ENCODE measurements at places on chromosomes 11 and 22.

DNA sequence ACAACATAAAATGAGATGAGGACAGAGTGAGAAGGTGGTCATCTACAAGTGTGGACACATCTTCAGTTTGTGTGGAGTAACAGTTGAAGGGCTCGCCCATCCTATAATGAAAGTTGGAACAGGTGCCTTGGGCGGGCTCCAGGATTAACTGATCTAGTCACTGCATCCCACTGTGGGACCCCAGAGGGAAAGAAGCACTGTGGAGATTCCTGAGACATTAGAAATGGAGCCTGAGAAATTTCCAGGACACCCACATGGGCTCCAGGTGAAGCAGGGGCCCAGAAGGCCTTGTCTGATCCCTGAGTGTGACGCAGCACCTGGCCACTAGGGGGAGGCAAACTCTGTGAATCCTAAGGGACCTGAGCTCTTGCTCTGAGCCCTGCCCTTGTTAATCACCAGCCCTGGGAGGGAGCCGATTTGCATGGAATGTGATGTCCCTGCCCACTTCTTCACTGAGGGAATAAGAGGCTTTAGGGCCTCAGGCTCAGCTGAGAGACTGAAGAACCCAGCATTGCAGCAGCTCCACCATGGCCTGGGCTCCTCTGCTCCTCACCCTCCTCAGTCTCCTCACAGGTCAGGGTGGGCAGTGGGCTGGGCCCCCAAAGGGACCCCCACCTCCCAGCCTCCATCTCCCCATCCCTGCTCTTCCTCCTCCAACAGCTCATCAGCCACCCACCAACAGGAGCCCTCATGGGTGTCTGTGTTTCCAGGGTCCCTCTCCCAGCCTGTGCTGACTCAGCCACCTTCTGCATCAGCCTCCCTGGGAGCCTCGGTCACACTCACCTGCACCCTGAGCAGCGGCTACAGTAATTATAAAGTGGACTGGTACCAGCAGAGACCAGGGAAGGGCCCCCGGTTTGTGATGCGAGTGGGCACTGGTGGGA, 98.4 kb downstream of the VPREB1 start:
- DNase-seq: peak; percentile 78
- peaks cover 2% of the 10 kb centered on the region for H3K27me3 ChIP-seq
- H3K4me3 ChIP-seq: no peak overlapping the region
- H3K36me3 ChIP-seq: no peaks in the 10 kb centered on the region

- no peak for DNase-seq
- no peak overlapping the region for H3K27ac ChIP-seq
- no peaks in the 10 kb centered on the region for H3K36me3 ChIP-seq
- no peaks in the 10 kb centered on the region for H3K27me3 ChIP-seq
- no peaks in the 10 kb centered on the region for H3K4me1 ChIP-seq
Measured at GRCh38 chr11:84419616-84420015, 1133.4 kb upstream of the CCDC90B start.

DNA sequence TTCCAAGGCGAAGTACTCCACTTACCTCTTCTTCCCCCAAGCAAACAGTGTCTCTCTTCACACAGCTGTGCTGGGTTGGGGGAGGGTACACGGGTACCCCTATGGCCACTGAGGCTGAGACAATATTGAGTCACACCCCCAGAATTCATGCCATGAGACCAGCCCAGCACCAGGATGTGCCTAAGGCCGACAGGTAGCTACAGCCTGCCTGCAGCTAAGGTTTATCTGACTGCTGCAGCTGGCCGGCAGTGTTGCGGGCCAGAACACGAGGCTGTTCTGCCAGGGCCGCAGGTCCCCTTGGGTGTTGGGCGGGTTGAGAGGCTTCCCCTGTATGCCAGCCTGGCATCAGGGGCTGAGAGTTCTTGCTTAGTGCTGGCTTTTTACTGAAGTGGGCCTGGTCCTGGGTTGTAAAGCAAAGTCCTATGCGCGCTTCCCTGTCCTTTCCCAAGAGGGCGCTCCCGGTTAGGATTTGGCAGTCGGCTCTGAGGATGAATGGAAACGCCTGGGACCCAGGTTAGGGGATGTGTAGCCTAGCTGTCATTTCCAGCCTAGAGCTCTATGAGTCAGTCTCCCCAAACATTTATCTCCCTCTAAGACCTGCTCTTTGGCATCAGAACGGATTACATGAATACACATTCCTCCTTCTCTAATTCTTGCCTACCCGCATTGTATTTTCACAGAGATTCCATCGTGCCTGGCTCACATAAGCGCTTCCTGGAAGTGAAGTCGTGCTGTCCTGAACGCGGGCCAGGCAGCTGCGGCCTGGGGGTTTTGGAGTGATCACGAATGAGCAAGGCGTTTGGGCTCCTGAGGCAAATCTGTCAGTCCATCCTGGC, 7.1 kb downstream of the USP18 start:
- peaks cover 10% of the 10 kb centered on the region for H3K4me1 ChIP-seq
- H3K27me3 ChIP-seq: no peaks in the 10 kb centered on the region
- H3K4me3 ChIP-seq: no peak overlapping the region
- no peak overlapping the region for H3K27ac ChIP-seq
- peak; percentile 73 for DNase-seq

GRCh38 chr11:112784323-112785073, 176.7 kb upstream of the NCAM1 start:
- H3K4me3 ChIP-seq: no peak overlapping the region
- H3K27me3 ChIP-seq: peaks cover 3% of the 10 kb centered on the region
- H3K36me3 ChIP-seq: no peaks in the 10 kb centered on the region

- H3K4me1 ChIP-seq: no peaks in the 10 kb centered on the region
- no peak overlapping the region for H3K27ac ChIP-seq
- no peaks in the 10 kb centered on the region for H3K27me3 ChIP-seq
- no peak for DNase-seq
- H3K36me3 ChIP-seq: no peaks in the 10 kb centered on the region
Measured at GRCh38 chr11:115808351-115808940, 304.2 kb upstream of the CADM1 start.

- H3K4me1 ChIP-seq: no peaks in the 10 kb centered on the region
- H3K27ac ChIP-seq: no peak overlapping the region
- no peaks in the 10 kb centered on the region for H3K36me3 ChIP-seq
- no peak overlapping the region for H3K4me3 ChIP-seq
- peaks cover 7% of the 10 kb centered on the region for H3K27me3 ChIP-seq
Measured at GRCh38 chr11:68979931-68980775, 633 bp downstream of the MRGPRD start.

DNA sequence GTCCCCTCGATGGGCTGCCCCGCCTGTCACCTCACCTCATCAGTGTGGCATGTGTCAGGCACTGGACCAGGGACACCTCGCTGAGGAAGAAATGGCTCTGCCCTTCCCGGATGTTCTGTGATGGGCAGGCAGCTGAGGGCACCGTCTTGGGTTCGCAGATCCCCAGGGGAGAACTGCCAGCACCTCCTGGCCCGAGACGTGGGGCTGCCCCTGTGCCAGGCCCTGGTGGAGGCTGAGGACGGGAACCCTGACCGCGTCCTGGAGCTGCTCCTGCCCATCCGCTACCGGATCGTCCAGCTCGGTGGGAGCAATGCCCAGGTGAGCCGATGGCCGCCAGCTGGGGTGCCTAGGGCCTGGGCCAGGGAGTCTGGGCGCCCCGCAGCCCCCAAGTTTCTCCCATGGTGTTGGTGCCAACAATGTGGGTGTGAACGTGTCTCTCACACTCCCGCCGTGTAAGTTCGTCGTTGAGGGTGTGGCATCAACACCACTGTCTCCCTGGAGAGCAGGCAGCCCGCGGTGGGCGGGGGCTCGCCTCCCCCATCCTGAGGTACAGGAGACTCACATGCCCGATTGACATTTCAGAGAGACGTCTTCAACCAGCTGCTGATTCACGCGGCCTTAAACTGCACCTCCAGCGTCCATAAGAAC, 7.3 kb upstream of the GTSE1 start:
- no peak for DNase-seq
- H3K36me3 ChIP-seq: peaks cover 9% of the 10 kb centered on the region
- no peak overlapping the region for H3K4me3 ChIP-seq

- DNase-seq: no peak
- no peaks in the 10 kb centered on the region for H3K27me3 ChIP-seq
- H3K4me3 ChIP-seq: peak overlapping the region; percentile 9
Measured at GRCh38 chr11:96260067-96260511, 82.9 kb downstream of the MAML2 start.

DNA sequence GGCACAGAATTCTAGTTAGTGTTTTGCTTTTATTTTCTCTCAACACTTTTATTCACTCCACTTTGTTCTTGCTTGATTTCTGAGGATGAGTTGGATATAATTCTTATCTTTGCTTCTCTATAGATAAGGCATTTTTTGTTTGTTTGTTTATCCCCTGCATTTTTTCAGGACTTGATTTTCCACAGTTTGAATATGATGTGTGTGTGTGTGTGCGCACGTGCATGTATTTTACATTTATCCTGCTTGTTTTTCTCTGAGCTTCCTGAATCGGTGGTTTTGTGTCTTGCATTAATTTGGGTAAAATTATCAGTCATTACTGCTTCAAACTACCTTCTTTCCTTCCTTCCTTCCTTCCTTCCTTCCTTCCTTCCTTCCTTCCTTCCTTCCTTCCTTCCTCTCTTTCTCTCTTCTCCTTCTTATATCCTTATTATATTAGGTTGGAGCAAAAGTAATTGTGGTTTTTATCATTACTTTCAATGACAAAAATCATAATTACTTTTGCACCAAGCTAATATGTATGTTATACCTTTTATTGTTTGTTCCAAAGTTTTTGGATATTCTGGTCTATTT, 679.9 kb upstream of the RAG2 start:
- H3K27ac ChIP-seq: no peak overlapping the region
- no peak overlapping the region for H3K4me3 ChIP-seq
- no peaks in the 10 kb centered on the region for H3K36me3 ChIP-seq

DNA sequence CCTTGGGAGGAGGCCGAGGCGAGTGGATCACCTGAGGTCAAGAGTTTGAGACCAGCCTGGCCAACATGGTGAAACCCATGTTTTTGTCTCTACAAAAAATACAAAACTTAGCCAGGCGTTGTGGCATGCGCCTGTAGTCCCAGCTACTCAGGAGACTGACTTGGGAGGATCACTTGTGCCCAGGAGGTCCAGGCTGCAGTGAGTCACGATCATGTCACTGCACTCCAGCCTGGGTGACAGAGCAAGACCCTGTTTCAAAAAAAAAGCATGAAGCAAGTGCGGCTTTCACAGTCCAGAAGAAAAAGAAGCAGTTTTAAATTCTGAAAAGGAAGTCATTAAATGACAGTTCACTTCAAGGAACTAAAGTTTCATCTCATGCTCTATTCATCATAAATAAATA, 7.1 kb upstream of the LTO1 start:
- H3K36me3 ChIP-seq: no peaks in the 10 kb centered on the region
- H3K27me3 ChIP-seq: peaks cover 9% of the 10 kb centered on the region
- DNase-seq: no peak
- H3K4me3 ChIP-seq: no peak overlapping the region

DNA sequence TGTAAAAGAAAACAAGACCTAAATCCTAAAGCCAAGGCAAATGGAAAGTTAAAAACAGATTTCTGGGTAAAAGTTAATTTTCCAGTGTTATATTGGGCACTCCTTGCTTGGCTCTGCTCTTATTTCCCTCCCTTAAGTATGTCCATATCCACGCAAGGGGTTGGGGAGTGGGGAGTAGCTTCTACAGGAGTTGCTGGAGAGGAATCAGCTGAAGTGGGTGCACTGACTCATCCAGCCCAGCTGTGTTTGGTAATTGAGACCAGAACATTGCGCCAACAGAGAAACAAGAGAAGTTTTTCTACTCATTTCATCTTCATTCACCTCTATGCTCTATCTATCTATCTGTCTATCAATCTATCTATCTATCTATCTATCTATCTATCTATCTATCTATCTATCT, 298.4 kb upstream of the PDGFD start:
- no peaks in the 10 kb centered on the region for H3K36me3 ChIP-seq
- no peak overlapping the region for H3K4me3 ChIP-seq
- DNase-seq: no peak
- no peak overlapping the region for H3K27ac ChIP-seq

DNA sequence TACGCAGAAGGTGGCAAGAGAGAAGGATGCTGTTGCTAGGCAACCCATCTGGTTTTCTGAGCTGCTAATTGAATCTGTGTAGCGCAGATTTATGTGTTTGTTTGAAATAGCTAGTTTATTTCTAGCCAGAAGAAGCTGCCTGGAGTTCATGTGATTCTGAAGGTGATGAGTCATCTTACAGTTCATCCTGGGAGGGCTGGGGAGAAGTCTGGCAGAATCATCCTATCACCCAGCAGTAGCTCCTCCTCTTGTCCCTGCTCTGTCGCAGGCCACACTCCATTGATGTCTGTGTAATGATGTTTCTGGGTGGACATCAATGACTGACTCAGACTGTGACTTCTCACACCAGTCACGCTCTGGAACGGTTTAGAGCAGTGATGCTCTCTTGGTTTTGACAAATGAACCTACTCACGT, 4.8 kb upstream of the FBXO7 start:
- H3K27ac ChIP-seq: no peak overlapping the region
- H3K4me1 ChIP-seq: peaks cover 10% of the 10 kb centered on the region
- no peak for DNase-seq

- H3K4me1 ChIP-seq: peaks cover 20% of the 10 kb centered on the region
- no peak overlapping the region for H3K27ac ChIP-seq
- DNase-seq: no peak
- H3K36me3 ChIP-seq: no peaks in the 10 kb centered on the region
- H3K4me3 ChIP-seq: no peak overlapping the region
- H3K27me3 ChIP-seq: no peaks in the 10 kb centered on the region
Measured at GRCh38 chr11:6191742-6192141, 7.3 kb upstream of the OR52W1 start.

DNA sequence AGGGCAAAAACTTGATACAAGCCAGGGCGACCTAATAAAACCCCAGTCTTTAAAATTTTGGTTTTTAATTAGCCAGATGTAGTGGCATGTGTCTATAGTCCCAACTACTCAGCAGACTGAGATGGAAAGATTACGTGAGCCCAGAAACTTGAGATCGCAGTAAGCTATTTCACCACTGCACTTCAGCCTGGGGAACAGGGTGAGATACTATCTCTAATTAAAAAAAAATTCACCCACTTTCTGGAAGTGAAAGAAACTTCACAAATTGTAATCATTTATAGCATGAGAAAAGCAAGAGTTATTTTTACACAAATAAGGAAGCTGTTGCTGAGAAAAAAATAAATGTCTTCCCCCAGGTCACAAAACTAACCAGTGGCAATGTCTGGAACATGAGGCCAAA, 882 bp upstream of the GLYATL2 start:
- H3K36me3 ChIP-seq: no peaks in the 10 kb centered on the region
- no peak overlapping the region for H3K4me3 ChIP-seq
- H3K4me1 ChIP-seq: no peaks in the 10 kb centered on the region
- peaks cover 20% of the 10 kb centered on the region for H3K27me3 ChIP-seq
- no peak for DNase-seq
- no peak overlapping the region for H3K27ac ChIP-seq

- peak overlapping the region; percentile 97 for H3K4me3 ChIP-seq
- peak overlapping the region; percentile 87 for H3K27ac ChIP-seq
- no peaks in the 10 kb centered on the region for H3K27me3 ChIP-seq
- DNase-seq: no peak
- H3K4me1 ChIP-seq: peaks cover 88% of the 10 kb centered on the region
Measured at GRCh38 chr11:60914633-60915247, 782 bp downstream of the TMEM109 start.

GRCh38 chr11:131290185-131290584, 80.2 kb upstream of the NTM start:
- H3K27me3 ChIP-seq: no peaks in the 10 kb centered on the region
- no peaks in the 10 kb centered on the region for H3K4me1 ChIP-seq

Data from activated naive CD8-positive, alpha-beta T cell treated with anti-CD3 and anti-CD28 coated beads, Interleukin-2, amount 50 U/mL, for 24 hours (primary cell).